ENCODE measurements at places on chromosomes 7 and 10.
A peak's percentile ranks its signal among the peaks of the same experiment; 100 is the strongest.

DNA sequence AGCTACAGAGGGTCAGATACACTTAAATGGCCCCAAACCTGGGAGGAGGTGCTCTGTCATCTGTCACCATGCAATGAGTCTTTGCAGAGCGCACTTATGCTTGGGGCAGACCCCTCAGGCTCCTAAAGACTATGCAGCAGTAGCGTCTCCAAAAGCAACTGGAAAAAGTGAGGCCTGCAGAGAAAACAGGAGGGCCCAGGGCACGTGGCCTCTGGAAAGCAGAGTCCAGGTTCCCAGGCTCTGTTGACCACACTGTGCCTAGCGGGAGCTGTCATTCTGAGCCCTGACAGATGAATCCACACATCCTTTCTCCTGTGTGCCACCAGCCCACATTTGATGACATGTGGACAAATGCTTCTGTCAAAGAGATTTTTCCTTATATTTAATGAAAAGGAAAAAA lies 66.4 kb downstream of the MINDY4 start:
- H3K27me3 ChIP-seq: no peaks in the 10 kb centered on the region
- no peaks in the 10 kb centered on the region for H3K4me1 ChIP-seq
- no peak for DNase-seq

GRCh38 chr10:3245395-3245794 lies 72.8 kb upstream of the PITRM1 start:
- no peak overlapping the region for H3K27ac ChIP-seq
- no peaks in the 10 kb centered on the region for H3K36me3 ChIP-seq
- H3K4me1 ChIP-seq: no peaks in the 10 kb centered on the region

DNA sequence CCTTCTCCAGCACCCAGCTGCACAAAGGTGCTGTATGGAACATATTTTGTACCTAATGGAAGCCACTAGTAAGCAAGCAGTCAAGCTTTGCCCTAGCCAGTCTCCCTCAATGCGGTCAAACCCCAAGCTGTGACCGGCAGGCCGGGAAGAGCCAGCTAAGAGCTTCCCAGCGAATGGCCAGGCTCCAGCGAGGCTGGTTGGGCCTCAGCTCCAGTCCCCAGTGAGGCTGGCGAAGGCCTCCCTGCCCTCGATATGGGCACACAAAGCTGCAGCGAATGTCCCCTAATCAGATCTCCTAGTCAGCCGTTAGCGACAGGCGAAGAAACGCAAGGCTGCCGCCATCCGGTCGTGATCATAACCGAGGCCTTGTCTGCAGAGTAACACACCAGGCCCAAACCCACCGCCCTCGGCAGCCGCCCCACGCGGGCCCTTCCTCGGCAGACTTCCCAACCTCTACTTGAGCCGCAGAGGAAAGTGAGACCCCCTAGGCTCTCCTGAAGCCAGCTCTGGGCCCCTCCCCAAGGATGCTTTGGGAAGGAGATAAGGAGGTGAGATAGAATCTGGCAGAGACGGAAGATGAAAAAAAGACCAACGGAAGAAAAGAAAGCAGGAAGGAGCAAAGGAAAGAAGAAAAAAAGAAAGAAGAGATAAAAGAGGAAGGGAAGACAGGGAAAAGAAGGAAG lies 3.1 kb upstream of the HOXA9 start:
- peaks cover 47% of the 10 kb centered on the region for H3K4me1 ChIP-seq
- DNase-seq: no peak
- no peak overlapping the region for H3K4me3 ChIP-seq
- H3K27ac ChIP-seq: no peak overlapping the region

DNA sequence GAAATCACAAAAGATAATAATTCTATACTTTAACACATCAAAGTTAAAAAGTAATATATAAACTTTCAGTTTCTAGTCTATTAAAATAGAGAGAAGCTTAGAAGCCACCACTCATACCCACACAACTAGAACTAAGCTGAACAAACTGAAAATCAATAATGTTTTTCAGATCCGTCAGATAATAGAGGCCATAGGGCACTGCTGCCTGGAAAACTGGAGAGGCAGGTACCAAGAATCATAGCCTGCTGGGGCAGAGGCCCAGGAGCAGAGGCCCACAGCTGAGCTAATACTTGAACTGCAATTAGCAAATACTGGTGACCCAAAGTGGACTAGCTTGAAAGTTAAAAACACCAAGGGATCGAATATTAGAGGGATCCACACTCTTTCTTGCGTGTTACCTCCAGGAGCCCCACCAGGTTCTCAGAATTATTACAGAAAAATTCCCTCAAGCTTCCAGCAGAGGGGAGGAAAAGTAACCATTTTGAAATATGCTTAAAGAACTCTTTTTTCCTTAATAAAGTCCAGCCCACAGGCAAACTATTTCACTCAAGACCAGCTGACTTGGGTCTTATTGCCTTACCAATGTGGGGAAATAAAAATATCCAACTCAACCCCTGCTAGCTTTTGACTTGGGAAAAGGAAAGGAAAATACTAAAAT lies 774.1 kb upstream of the IGFBP3 start:
- DNase-seq: no peak
- H3K27ac ChIP-seq: no peak overlapping the region
- no peaks in the 10 kb centered on the region for H3K27me3 ChIP-seq

- H3K27ac ChIP-seq: no peak overlapping the region
- no peaks in the 10 kb centered on the region for H3K27me3 ChIP-seq
- H3K4me3 ChIP-seq: no peak overlapping the region
- no peaks in the 10 kb centered on the region for H3K36me3 ChIP-seq
These were observed 48.9 kb downstream of the SLC39A12 start for GRCh38 chr10:18000601-18001000.

DNA sequence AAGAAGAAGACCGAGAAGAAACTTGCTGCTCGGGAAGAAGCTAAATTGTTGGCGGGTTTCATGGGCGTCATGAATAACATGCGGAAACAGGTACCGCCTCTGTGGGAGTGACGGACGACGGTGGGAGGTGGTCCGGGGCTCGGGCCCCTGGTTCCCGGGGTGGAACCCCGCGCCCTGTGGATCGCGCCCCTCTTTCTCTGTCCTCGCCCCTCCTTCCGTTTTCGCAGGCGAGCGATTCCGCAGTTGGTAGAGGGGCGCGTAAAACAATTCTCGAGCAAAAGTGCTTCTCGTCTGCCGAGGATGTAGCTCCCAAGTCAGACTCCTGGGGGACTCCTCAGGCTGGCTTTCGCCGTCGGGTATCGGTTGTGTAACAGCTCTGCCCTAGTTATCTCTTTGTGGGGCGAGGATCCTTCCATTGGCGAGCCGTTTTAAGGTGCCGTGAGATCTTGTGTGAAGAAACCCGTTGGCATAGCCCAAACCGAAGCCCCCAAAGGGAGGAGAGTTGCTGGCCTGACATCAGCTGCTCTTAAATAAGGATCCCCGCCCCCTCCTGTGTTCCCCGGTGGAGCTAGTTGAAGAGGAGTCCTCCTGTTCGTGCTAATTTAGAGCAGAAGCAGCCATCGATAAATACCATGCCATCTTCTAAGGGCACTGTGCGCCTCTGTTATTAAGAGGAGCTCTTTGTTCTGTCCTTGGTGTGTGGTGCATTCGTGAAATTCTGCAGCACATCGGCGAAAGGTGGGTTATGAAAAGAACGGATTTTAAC lies 655 bp downstream of the KLHL7 start:
- no peaks in the 10 kb centered on the region for H3K27me3 ChIP-seq
- H3K4me3 ChIP-seq: peak overlapping the region; percentile 86

DNA sequence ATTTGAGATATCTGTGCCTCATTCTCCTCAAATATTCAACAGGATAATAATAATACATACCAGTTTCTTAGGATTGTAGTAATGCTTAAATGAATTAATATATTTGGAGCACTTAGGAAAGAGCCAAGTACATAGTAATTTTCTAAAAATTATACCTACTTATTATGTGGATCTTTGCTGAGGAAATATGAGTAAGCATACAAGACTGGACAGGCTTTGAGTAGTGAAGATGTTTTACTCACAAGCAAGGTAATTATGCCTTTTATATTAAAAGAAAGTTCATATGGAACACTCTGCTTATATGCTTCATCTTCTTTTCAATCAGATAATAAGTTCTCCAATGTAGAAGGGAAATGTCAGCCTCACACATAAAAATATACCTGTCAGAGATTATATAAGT lies 337.5 kb upstream of the KAT6B start:
- H3K27ac ChIP-seq: no peak overlapping the region
- no peaks in the 10 kb centered on the region for H3K36me3 ChIP-seq
- no peak overlapping the region for H3K4me3 ChIP-seq
- no peaks in the 10 kb centered on the region for H3K4me1 ChIP-seq

Data from CD8-positive, alpha-beta memory T cell (primary cell).